ENCODE measurements at places on chromosomes 2 and 18. TPM values are rescaled to one million over a fixed set of nuclear protein-coding genes. Genes with fewer than 3 reads are reported as not detected.

Gene VWC2L
- total RNA-seq, result not detected

Gene COL4A3
- total RNA-seq, result not detected

Gene ABCG8
- not detected for total RNA-seq

Gene SKA1
- 35.9 TPM for total RNA-seq

Gene LIPG
- total RNA-seq, result not detected

Gene RNF152
- total RNA-seq, result 0.05 TPM

Gene TOGARAM2
- total RNA-seq, result 6.3 TPM

Gene COLEC12
- not detected for total RNA-seq

Gene TMEM17
- total RNA-seq, result 0.14 TPM

Gene APLF
- total RNA-seq, result 2.9 TPM

Gene ASPRV1
- total RNA-seq, result 1.3 TPM

Gene HPCAL1
- 69.4 TPM for total RNA-seq

Gene TM4SF20
- total RNA-seq, result not detected

Gene INO80B
- 29.4 TPM for total RNA-seq

Gene COL4A4
- total RNA-seq, result 0.07 TPM

Gene TMEFF2
- not detected for total RNA-seq

Gene DSG2
- total RNA-seq, result 1.3 TPM

Gene SOS1
- 273 TPM for total RNA-seq

Gene PFN4
- total RNA-seq, result not detected

Gene IL36RN
- not detected for total RNA-seq

Gene PROM2
- 0.48 TPM for total RNA-seq

Gene SATB2
- 0.07 TPM for total RNA-seq

Gene TACR1
- not detected for total RNA-seq

Gene ZC3H15
- total RNA-seq, result 69.5 TPM

Gene LYPD6
- not detected for total RNA-seq

Gene SLC66A3
- 13.6 TPM for total RNA-seq

Gene ASB18
- total RNA-seq, result not detected

Gene OTX1
- not detected for total RNA-seq

Gene AGXT
- not detected for total RNA-seq

Gene PASK
- total RNA-seq, result 66.9 TPM

Gene GALNT5
- not detected for total RNA-seq

Gene DNAJC5G
- total RNA-seq, result not detected

Gene BCL11A
- not detected for total RNA-seq

Gene RAB11FIP5
- 8.9 TPM for total RNA-seq

Gene ACOXL
- total RNA-seq, result 2.8 TPM

Gene MC4R
- not detected for total RNA-seq

Gene ABCG5
- total RNA-seq, result not detected

Gene SCN1A
- total RNA-seq, result not detected

Gene DCDC2C
- total RNA-seq, result not detected

Gene CAPN10
- total RNA-seq, result 52.9 TPM

Gene COPS8
- 47.4 TPM for total RNA-seq

Gene GBX2
- not detected for total RNA-seq

Gene UGT1A4
- not detected for total RNA-seq

Gene ADGRF3
- 4.8 TPM for total RNA-seq

Gene PLA2R1
- not detected for total RNA-seq

Gene SPHKAP
- not detected for total RNA-seq

Gene SMYD1
- not detected for total RNA-seq

Gene MPP4
- total RNA-seq, result not detected

Gene ALPP
- not detected for total RNA-seq

Gene RTKN
- 0.36 TPM for total RNA-seq

Gene LOXHD1
- total RNA-seq, result not detected

Gene SCYGR2
- total RNA-seq, result not detected

Gene ADCYAP1
- not detected for total RNA-seq

Gene SRD5A2
- total RNA-seq, result 0.05 TPM

Gene KIDINS220
- total RNA-seq, result 31.3 TPM

Gene TBR1
- total RNA-seq, result 0.05 TPM

Gene ALPI
- total RNA-seq, result not detected

Gene TXNL4A
- 136 TPM for total RNA-seq
